ENCODE measurements at places on chromosomes 3 and 15.

DNA sequence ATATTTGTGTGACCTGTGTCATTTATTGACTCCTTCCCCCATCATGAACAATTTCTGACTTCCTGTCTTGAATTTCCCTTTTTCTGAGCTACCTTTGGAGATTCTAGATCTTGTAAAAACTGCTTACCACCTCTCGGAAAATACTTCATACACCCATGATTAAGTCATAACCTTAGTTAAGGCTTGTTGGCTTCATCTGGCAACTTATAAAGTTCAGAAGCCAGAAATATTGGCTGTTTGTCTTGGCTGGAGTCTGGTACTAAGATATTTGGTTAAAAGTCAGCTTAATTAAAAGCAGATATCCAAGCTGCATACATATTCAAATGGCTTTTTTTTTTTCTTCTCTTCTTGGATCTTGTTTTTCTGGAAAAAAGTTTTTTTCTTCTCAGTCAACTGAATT is 37.3 kb upstream of the B3GALNT1 start:
- no peak for DNase-seq

- DNase-seq = no peak
Observed at GRCh38 chr3:111618945-111619344, 23.8 kb upstream of the ZBED2 start.

- no peak for DNase-seq
Observed at GRCh38 chr3:186810336-186810996, 4.2 kb upstream of the RFC4 start.

- no peak for DNase-seq
Observed at GRCh38 chr15:67085818-67086636, 20.6 kb downstream of the SMAD3 start.

DNA sequence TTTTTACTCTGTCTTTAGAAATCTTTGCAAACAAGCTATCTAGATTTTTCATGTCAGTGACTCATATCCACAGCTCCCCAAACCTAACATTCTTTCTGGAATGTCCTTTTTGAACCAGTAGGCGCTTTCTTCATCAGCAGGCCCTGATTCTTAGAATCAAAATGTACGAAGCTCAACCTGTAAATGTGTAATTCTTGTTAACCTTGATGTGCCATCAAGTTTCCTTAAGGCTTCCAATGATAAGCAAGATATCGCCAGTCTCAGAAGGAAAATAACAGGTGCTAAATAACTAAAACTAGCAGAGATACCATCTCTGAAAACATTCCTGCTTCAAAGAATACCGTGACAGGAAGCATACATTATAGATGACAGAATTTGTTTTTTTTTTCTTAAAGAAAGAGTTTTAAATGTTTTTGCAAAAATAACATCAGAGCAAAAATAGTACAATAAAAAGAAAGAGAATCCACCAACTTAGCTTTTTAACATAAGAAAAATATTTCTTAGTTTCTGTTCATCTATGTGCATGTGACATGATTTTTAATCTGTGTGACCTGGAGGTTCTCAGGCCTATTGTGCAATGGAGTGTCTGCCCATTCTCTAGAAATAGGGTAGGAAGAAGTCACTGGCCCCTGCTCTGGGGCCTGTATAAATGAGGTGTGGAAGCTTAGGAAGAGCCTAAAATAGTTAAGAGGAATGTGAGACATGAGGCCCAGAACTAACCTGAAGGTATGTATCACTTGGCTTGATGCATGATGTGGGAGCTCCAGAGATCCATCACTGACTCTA is 14.7 kb upstream of the SECISBP2L start:
- no peak for DNase-seq

- no peak for DNase-seq
Observed at GRCh38 chr3:40765884-40766283, 241.1 kb downstream of the ZNF621 start.

GRCh38 chr3:114093596-114093995 is 37.1 kb downstream of the QTRT2 start:
- no peak for DNase-seq

GRCh38 chr3:30546934-30547333 is 59.5 kb upstream of the TGFBR2 start:
- DNase-seq = no peak

DNA sequence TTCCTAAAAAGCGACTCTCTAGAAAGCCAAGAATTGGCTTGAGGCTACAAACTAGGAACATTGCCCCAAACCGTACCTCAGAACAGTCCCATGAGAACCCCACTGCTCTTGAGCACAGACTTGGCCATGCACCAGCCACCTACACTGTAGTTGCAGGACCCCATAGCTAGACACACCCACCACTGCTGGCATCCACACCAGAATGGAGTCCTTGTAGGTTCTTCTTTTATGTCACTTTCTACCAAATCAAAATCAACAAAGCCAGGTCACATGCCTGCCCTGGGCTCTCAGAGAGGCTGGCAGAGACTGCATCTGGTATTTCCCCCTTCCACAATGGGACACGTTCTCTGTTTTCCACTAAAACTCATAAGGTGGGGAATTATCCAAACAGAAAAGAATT is 290.5 kb downstream of the SHOX2 start:
- DNase-seq = no peak

GRCh38 chr3:16205156-16205870 is 30.8 kb downstream of the GALNT15 start:
- DNase-seq = no peak

- no peak for DNase-seq
Observed at GRCh38 chr3:197736010-197736490, 654 bp downstream of the RUBCN start.

- no peak for DNase-seq
Observed at GRCh38 chr15:57100136-57100539, 181.7 kb downstream of the TCF12 start.

DNA sequence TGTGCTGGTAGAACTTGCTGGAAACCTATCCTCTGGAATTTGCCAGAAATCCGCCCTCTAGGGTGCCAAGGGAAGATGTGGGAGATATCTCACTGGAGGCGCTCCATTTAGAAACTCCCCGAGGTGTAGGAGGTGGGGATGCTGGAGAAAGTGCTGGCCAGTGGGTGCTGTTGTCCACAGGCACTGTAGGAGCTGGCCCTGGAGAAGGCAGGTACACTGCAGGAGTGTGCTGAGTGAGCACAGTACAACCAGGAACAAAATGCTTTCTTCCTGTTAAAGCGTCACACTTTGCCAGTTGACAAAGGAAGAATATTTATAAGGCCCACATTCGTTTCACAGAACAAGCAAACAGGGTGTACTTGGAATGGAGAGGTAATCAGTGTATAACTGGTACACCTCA is 119.9 kb downstream of the CACNA1D start:
- no peak for DNase-seq

GRCh38 chr3:26307787-26308186 is 314.8 kb upstream of the LRRC3B start:
- no peak for DNase-seq

DNA sequence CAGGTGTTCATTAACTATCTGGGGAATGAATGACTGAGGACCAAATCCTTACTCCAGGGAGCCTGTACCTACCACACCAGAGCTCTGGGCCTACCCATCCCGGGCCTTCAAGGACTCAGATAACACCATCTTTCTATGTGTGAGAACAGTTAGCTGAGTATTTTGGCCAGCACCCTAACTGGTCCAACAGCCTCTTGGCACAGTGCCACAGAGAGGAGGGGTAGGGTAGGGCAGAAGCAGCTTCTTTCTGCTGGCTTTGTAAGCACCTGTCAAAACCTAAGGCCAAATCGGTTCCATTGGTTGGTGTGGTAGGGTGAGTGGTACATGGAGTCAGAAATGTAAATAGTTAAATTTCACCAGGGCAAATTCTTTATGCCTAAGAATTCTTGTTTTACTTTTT is 26.7 kb downstream of the ISL2 start:
- no peak for DNase-seq

- DNase-seq = no peak
Observed at GRCh38 chr3:95508124-95508523, 1306.3 kb upstream of the EPHA6 start.

DNA sequence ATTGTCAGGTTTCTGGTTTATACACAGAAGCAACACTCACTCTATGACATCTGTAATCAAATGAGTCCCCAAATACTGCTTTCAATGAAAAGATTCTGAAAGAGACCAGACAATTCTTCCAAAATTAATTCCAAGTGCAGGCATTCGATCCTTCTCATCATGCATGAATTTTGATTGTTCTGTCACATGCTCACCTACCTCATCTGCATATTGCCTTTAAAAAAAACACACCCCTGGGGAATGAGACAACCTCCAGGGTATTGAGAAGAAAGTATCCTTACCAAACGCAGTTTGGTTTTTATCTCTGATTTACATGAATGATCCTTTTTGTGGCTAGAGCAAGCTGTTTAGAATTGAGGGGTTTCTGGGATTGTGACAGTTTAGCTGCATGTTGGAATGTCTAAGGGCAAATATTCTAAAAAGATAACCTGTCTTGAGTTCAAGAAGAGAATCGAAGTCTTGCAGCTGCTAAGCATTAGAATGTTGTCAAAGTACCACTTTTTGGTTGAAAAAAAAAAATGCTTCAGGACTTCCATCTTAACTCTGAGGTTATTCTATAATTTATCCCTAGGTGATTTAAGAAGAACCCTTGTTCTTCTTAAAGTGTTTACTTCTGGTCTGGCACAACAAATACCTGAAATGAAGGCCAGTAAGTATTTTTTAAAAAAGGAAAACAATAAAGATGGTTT is 653.1 kb downstream of the RBMS3 start:
- DNase-seq = no peak

- no peak for DNase-seq
Observed at GRCh38 chr3:112498914-112499711, at the start of gene BTLA. Gene BTLA (minus strand): TSS chr3:112499472. CDS start chr3:112499358, 114 bp downstream.

DNA sequence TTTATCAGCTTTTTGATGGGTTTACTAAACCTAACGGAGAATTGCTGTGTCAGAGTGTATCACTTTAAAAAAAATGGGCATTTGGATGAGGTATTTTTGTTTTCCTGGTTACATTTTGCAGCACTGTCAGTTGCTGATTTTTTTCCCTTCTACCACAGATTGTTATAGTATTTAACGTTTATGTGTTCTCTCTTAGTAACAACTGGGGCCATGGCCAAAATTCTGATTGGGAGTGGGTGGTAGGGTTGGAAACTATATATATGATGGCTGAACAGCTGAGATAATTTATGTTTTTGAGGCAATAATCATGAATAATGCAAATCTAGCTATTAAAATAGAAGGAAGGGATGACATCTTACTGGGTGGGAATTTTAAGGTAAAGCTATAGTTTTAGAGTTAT is 229.4 kb upstream of the SUCLG2 start:
- DNase-seq = no peak

- DNase-seq = no peak
Observed at GRCh38 chr3:133881492-133881891, 14.2 kb downstream of the RAB6B start.

- DNase-seq = no peak
Observed at GRCh38 chr15:101505610-101506337, 16.3 kb upstream of the PCSK6 start.

GRCh38 chr3:122628567-122628966 is 51.1 kb downstream of the PARP15 start:
- no peak for DNase-seq

GRCh38 chr15:47924381-47924780 is 196.4 kb upstream of the SLC24A5 start:
- no peak for DNase-seq

DNA sequence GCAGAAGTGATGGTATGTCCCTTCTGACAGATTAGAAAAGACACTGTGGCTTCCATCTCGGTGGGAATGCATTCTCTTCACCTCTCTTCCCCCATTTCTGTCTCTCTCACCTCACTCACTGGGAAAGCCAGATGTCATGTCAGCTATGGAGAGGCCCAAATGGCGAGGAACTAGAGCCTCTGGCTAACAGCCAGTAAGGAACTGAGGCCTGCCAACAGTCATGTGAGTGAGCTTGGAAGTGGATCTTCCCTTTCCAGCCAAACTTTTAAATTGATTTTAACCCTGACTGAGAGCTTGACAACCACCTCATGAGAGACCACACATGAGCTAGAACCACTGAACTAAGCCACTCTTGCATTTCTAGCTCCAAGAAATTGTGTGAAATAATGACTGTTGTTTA is 35.2 kb upstream of the CDAN1 start:
- no peak for DNase-seq

- DNase-seq = no peak
Observed at GRCh38 chr15:68298882-68299381, 21.4 kb downstream of the FEM1B start.

- DNase-seq = no peak
Observed at GRCh38 chr3:189195302-189195701, 23.5 kb downstream of the TPRG1 start.

- DNase-seq = no peak
Observed at GRCh38 chr3:178284181-178284580, 252.1 kb upstream of the KCNMB2 start.

DNA sequence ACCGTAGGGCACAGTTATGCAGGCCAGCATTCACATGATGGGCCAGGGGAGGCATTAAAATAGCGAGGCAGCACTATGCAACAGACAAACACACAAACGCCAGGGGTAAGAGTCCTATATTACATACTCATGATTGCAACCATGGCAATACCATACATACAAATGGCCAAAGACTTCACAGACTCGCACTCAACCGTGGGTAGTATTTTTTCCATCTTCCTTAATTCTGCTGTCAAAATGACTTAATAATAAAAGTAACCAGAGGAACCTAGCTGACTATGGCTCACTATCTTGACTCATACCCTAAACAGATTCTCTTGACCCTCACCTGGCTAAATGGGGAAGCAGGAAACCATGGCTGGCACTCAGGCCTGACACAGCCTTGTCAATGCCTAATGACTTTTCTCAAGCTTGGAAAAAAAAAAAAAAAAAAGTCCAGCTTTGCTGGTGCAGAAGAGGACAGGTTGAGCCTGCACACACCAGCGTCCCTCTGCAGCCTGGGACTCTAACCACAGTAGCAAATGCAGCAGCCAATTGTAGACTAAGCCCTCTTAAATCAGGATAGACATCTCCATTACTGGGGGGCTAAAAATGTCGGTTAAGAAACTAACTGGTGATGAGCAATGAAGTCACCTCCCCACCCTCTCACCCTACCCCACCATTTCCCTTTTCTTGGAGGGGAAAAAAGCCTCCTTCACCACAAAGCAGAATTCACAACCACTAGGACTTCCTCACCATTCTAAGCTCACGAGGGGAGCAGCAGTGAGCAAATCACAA is 23.1 kb downstream of the CCDC12 start:
- DNase-seq = no peak

DNA sequence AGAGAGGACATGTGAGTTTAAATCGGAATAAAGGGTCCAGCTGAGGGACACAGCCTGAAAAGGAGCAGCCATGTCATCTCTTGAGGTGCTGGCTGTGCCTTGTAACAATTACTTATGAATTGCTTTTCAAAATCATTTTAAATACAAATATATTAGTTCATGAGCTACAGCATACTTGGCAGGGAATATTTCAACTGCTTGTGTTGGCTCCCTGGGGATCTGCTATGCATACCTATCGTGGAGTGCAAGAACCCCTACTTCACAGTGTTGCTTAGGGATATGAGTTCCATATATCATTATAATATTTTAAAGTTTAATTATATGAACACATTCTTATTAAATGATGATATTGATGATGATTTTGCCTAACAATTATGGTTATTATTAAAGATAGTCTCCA is 19.1 kb upstream of the P2RY14 start:
- DNase-seq = no peak

DNA sequence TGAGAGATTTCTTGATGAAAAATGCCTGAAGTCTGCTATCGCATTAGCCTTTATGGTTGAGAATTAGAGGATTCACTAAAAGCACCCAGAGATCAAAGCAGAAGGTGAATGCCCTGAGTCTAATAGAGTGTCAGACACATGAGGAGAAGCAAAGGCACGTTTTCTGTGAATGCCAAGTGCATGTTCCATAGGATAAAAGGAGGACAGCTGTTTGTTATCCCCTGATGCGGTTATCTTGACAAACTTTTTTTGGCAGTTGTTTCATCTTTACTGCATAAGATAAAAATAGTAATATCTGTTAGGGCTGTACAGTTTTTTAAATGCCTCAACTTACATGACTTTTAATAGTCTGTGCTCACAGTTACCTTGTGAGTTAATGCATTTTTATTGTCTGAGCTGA is 65.3 kb upstream of the CD96 start:
- DNase-seq = no peak

Data from D721Med (cell line).